ENCODE measurements at places on chromosomes 4 and X.

DNA sequence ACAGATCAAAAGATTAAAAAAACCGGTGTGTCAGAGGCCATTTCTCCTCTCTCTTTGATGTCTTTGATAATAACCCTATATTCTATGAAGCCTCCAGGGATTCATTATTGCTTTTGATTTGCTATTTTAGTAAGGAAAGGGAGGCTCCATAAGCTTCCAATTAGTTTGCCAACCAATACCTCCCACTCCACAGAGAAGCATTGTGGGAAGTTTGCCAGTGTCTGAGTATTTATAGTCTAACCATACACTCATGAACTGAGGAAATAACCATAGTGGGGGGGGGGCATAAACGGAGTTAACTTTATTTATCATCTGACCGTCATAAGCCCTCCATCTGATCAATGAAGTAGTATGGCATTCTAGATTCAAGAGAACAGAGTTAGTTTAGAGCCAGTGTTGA is 1066.8 kb upstream of the PABPC4L start:
- no peak for DNase-seq

- no peak for DNase-seq
Observed at GRCh38 chr4:165879641-165880040, 6.6 kb downstream of the TLL1 start.

- DNase-seq: no peak
Observed at GRCh38 chrX:154840856-154841255, 6.4 kb upstream of the SMIM9 start.

- no peak for DNase-seq
Observed at GRCh38 chrX:49838374-49838773, 9.3 kb downstream of the PAGE4 start.

DNA sequence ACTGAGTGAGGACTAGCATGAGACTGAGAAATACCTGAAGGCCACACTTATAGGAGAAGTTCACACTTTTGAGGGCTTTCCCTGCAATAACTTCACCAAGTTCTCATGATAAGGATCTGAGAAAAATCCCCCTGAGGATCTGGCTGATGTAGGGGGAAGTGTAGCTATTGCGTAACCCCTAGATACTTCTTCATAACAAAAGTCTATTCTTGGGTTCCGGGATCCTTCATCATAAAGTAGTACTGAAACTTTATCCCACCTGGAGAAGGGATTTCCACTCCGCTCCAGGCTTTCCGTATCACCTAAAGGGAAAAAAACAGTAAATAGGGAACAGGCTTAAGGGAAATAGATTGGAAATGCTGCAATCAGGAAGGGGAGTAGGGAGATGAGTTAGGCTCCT is 13.3 kb downstream of the USP27X start:
- DNase-seq: no peak

DNA sequence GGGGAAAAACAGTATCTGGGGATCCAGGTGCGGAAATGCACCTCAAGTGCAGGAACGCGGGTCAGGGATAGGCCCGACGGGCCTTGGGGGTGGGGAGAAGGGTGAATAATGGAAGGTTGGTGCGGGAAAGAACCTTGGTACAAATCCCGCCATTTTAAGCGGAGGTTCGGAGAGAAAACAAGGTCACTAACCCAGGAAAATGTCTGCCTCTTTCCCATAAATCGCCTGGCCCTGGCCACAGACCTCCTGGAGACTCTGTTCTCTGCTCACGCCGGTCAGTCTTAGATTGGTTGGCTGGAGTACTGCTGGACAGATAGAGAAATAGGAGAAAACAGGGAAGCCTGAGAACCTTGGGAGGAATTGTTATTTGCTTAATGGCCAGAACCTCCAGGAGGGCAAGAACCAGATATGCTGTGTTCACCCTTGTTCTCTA is 897 bp upstream of the FBXL5 start:
- no peak for DNase-seq

DNA sequence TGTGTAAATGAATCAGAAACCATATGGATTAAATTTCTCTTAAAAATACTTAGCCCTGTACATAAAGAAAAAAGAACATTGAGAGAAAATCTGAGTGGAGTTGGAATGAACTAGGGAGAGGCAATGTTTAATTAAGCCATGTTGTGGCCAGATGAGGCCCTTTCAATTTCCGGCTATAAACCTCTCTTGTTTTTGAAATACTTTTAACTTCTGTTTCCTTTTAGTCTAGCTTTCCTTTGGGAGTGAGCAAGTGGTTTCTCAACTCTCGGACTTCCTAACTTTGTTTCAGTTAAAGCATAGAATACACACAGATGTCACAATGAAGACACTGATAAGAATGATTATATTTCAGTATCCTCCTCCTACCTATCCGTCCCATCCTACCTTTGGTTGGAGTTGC is 197.2 kb downstream of the ARHGAP24 start:
- no peak for DNase-seq

DNA sequence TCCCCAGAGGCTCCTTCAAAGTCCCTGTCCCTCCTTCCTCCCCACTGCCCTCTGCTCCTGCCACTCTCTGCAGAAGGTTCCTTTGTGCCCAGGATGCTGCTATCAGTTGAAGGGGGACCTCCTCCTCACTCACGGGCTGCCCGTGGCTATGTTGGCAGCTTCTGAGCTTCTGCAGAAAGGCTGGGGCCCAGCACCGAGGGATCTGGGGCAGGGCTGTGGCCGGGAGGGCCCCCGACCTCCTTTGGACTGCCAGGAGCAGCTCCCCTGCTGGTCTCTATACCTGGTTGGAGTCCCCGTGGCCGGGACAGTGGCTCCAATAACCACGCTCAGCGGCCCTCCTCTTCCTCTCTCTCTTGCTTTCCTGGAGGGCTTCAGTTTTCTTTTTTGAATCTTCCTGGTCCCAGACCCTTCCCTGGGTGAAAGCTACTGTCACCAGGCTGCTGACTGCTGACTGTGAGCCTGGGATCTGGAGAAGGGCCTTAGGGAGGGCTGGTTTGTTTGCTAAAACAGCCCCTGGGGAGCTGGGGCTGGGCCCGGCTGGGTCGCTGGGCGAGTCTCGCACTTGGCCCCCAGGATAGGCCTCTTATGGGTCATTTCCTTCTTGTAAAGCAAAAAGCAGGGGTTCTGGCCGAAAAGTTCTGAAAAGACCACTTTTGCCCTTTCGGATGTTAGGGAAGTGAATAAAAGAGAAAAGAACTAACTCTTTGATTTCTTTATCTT is 46.9 kb downstream of the SORCS2 start:
- no peak for DNase-seq

GRCh38 chr4:25827373-25827772 is 35.4 kb downstream of the SEL1L3 start:
- no peak for DNase-seq

GRCh38 chr4:27215220-27215826 is 354.7 kb downstream of the STIM2 start:
- DNase-seq: no peak

- DNase-seq: no peak
Observed at GRCh38 chr4:166165829-166166420, 292.9 kb downstream of the TLL1 start.

GRCh38 chr4:38100474-38101255 is 140.5 kb downstream of the PTTG2 start:
- no peak for DNase-seq

DNA sequence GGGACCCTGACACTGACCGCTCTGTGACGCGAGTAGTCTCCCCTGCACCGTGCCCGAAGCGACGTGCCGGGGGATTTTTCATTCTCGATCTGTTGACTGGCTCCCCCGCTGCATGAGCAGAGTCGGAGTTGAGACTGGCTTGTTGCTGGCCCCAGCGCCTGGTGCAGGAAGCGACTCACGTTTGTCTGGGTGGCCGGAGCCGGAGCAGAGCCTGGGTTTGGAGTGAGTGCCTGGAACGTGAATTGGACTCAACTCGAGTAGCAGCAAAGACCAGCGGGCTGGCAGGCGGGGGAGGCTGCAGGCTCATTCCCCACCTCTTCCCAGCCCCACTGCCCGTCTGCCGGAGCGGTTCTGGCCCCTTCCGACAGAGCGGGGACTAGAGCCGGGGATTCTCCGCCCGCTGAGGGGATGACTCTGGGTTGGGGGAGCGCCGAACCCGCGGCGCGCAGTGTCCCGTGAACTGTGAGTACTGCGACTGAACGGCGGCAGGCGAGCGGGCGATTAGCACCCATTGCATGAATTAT is 554 bp downstream of the PCDH7 start:
- DNase-seq: no peak

DNA sequence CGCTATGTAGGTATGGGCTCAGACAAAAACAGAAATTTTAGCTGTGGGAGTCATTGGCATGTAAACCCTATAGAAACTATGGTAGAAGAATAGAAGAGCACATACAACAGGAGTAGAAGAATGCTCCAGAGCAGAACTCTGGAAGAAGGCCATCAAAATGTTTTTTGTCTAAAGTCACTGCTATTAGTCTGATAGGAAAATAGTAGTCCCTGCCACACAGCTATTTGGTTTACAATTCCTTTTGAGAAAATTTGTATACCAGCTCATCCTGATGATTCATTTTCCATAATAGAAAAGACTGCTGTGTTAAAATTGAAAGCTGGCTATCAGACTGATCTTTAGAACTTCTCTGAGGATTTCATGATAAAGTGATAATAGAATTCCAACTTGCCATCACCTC is 32.8 kb upstream of the ADAD1 start:
- no peak for DNase-seq

DNA sequence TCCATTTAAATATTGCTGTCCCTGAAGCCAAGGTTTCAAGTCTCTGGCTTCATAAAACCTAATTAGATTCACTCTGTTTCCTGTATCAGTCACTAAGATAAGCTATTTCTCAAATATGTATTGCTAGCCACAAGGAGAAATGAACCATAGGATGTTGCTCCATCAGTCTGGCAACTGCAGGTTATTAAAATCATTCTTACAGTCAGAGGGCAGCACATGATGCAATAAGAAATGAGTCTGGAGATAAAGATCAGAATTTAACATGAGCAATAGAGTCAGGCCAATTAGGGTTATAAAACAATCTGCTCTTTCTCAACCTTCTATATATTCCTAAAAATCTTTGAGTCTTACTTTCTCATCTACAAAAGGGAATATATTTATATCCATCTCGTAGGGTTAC is 7.2 kb downstream of the PRKG2 start:
- DNase-seq: no peak

- no peak for DNase-seq
Observed at GRCh38 chr4:94758141-94758699, 465 bp downstream of the BMPR1B start.

- DNase-seq: no peak
Observed at GRCh38 chrX:56963377-56963776, 32.0 kb downstream of the SPIN3 start.

DNA sequence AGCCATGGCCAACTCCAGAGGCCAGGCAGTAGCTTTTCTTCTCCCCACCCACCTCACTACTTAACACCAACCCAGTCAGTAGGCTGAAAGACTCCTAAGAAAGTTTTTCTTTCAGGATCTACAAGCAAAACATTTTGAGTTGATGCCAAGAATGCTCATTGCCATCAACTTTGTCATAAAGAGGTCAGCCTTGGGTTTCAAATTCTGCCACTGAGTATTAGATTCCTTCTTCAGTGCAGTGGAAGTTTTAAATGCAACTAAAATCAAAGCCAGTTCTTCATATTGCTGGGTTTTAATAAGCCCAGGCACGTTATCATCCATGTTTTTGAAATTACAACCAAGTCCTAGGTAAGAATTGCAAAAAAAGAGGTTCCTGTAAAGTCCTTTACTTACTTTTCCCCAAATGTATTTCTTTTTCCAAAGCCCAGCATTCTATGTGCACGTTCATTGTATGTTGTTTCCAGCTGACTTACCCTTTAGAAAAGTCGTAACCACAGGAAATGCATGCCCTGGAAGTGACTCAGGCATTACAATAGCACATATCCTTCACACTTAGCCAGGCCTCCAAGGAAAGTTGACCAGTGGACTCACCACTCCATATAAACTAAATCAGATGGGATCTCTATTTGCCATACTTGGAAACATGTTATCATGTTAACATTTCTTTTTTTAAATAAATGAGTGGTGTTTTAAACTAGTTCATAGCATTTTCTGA is 229.9 kb downstream of the SOX3 start:
- DNase-seq: no peak

- no peak for DNase-seq
Observed at GRCh38 chr4:80913381-80913780, 117.1 kb upstream of the BMP3 start.

DNA sequence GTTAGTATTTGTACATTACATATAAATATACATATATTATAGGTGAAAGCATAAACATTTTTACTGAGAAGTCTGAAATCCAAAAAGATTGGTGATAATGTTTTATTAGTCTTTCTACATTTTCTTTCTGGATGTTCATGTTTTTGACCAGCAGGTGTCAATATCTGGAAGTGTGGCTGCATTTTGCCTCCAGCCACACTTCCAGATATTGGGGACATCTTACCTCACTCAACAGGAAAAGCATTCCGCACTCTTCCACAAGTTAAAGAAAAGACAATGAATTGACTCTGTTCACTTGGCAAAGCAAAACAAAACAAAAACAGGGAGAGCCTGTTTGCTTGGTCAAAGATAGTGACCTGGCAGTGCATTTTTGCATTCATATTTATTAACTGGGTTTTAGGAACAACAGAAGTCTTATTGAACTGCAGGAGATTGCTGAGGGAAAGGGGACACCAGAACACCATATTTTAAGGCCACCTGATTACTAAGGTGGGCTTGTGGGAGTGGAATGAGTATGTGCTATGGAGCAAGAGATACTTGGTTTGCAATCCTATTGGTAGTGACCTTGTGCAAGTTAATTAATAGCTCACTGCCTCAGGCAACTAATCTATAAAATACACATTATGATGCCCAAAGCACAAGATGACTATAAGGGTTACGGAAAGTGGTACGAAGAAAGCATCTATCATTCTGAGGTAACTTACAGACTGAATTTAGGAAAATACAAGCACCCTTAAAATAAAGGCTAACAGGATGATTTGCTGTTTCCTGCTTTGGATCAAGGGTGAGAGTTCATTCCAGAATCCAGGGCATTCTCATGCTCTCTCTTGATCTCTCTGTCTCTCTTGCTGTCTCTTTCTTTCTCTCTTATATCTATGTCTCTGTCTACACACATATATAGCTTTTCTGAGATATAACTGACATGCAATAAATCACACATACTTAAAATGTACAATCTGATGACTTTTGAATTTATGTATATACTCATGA is 389.9 kb upstream of the EMCN start:
- DNase-seq: no peak

DNA sequence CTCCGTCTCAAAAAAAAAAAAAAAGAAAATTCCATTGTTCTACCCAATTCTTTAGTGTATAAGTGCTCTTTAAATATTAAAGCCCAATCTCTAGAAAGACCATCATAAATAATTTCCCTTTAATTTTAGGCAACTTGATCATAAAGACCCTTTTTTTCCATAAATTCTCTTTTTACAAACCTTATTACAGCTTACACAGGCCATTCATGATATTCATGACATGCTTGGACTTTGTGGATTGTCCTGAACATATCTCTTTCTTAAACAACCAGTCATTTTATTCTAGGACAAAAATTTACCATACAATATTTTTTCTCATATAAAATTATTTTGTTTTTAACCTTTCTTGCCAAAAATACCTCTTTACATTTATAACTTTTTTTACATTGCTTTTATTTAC is 30.5 kb downstream of the TLR8 start:
- no peak for DNase-seq

- no peak for DNase-seq
Observed at GRCh38 chr4:74446193-74446868, 1.4 kb downstream of the AREG start.
